ENCODE measurements at places on chromosomes 6 and 20. TPM values are rescaled to one million over a fixed set of nuclear protein-coding genes. Genes with fewer than 3 reads are reported as not detected.

- no peak for DNase-seq
Observed at GRCh38 chr6:4503700-4504099, 272.5 kb upstream of the CDYL start.

- no peak for DNase-seq
Observed at GRCh38 chr6:39313526-39314272, 520 bp downstream of the KCNK17 start.

DNA sequence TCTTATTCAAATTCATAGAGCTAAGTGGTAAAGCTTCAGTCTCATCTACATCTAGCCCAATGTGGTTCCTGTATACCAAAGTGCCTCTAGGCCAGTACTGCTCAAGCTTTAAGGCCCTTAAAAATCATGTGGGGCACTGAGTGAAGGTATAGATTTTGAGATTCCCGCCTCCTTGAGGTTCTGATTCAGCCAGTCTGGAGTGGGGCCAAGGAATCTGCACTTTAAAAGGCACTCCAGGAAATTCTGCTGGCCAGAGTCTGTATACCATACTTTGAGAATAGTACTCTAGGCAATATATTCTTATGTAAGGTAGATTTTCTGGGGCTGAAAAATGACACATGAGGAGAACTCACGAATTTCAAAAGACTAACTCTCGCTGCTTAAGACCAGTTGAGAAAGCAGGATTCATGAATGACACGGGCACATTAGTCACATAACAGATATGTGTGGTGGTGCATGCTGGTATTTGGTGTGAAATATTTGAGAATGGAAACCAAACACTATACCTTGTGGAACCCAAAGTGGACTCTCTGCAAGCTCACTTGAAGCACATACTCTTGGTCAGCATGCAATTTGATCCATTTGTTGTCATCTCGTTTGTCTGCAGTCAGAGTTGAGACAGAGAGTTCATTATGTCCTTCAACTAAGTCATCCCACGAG, 47.6 kb upstream of the SIM1 start:
- peak; percentile 23 for DNase-seq

DNA sequence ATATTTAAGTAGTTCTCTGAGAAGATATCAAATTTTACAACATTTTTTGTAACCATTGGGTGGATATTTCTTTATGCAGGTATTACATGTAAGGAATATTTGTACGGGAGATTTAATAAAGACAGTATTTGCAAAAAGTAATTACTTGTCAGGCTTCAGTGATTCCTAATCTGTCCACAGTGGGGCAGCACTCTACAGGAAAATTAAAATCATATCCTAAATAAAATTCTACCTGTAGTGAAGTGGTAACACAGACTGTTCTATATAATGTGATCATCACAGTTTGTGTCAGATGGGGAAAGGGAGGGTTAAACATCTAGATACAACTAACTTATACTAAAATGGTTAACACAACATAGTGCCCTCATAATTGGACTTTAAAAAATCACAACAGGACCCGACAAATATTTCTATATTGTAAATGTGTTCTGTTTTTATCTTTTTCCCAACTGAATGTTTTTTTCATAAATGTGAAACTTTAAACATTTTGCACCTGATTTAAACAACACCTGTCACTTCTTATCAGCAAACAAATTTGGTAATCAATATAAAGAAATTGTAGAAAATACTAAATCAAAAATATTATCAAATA, 145.6 kb upstream of the MANEA start:
- DNase-seq: peak; percentile 54

DNA sequence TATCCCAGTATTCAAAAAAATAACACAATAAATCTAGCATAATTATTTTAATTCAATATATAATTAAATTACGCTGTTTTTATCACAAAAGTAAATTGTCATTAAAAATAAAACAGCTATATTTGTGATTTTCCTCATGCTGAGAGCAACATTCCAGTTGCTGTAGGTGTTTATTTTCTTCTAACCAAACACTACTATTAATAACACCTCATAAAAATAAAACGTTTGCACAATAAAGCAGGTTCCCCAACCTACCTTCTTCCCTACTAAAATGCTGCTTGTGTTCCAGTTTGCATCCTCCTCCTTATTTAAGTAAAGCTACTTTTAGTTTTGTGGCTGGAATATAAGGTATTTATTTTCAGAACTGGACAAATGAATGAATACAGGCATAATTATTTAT, 108.2 kb upstream of the LGSN start:
- no peak for DNase-seq

GRCh38 chr6:154478021-154478700, 32.3 kb downstream of the CNKSR3 start:
- no peak for DNase-seq

GRCh38 chr6:169407325-169407724, 153.7 kb upstream of the THBS2 start:
- peak; percentile 18 for DNase-seq

The PBOV1 gene
- total RNA-seq: not detected

The FGD2 gene
- total RNA-seq: not detected

Data from fibroblast of the aortic adventitia (primary cell).